ENCODE measurements at places on chromosomes 16 and 17. TPM values are rescaled to one million over a fixed set of nuclear protein-coding genes. Genes with fewer than 3 reads are reported as not detected.

GRCh38 chr16:87375426-87376135 lies 8.0 kb downstream of the FBXO31 start:
- peak; percentile 54 for DNase-seq

NOXO1 gene
- 0.43 TPM for total RNA-seq

DNA sequence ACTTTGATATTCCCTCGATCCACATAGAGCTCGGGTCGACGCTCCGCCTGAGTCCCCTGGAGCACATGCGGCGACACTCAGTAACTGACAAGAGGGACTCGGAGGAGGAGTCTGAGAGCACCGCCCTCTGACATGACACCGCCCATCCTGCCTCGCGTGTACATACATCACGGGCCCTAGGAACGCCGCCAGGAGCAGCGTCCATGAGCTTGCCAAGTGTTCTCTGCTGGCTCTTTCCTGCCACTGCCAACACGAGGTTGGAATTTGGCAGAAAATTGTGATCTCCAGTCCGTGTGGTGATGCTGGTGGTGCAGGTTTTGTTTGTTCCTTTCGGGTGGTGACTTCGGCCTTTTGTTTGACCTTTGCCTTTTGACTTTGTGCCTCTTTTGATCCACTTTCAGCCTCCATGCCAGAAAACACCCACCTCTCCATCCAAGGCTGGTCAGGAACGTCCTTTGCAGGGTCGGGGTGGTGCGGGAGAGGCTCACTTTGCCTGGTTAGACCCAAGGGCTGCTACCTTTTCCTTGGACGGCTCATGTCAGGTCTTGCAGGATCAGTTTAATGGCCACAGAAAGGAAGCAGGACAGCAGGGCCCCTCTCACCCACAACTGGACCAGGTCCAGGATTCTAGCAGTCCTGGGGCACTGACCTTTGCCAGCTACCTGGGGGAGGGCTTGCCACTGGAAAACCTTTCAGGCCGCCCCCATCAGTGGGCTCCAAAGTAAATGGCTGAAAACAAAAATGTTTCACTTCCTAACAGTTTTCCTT lies 27.6 kb downstream of the ELAC2 start:
- no peak for DNase-seq

DNA sequence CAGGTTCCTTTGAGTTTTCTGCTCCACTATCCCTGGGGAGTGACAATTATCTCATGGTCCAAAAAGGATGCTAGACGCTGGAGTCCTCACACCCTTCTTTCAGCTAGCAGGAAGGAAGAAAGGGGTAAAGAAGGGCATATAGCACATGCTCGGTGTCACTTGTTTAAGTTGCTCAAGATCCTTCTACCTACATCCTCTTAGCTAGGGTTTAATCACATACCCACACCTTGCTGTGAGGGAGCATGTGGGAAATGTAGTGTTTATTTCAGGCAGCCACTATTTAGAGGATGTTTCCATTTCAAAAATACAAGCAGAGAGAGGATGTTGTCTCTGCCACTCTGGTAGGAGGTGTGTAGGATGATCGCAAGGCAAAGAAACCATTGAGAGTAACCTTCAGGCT lies 4.5 kb downstream of the PRKCB start:
- DNase-seq: no peak

KRTAP2-3 gene
- total RNA-seq: 6.2 TPM

KRTAP9-8 gene
- not detected for total RNA-seq

DNA sequence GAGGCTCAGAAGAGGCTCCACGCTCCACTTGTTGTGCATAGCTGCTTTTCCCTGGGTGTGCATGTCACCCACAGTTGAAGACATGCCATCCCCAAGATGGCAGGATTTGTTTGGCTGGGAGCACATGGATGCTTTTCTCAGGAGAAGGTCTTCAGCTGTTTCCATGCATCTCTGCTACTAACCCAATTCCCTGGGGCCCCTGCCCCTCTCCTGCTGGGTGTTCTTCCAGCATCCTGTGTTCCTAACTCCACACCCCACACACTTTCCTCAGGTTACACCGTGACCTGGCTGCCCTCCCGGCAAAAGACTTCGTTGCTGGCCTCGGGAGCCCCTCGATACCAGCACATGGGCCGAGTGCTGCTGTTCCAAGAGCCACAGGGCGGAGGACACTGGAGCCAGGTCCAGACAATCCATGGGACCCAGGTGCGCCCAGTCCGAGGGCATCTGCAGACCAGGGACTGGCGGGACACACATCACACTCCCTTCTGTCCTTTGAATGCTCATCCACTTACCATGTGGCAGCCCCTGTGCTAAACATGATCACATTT lies 21.5 kb downstream of the ITGAL start:
- DNase-seq: no peak

- no peak for DNase-seq
These were observed 51.4 kb downstream of the MFSD11 start for GRCh38 chr17:76789235-76789788.

MAP3K14 gene
- 13.2 TPM for total RNA-seq

DNA sequence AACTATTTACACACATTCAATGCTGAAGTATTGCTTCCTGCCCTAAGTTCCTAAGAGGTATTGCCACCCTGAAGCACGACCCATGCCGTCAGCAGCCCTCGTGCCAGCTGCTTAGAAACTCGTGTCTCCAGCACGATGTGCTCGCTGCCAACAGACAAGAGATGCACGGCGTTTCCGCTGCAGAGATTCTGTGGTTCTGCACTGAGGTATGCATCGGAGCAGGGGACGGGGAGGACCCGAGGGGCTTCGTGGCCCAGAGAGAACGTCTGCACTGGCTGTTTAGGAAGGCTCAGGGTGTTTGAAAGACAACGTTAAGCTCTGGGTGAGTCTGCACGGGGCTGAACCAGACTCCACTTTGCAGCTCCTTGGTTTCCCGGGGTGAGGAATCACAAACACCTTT lies 82.7 kb upstream of the CREBBP start:
- DNase-seq: no peak

DNA sequence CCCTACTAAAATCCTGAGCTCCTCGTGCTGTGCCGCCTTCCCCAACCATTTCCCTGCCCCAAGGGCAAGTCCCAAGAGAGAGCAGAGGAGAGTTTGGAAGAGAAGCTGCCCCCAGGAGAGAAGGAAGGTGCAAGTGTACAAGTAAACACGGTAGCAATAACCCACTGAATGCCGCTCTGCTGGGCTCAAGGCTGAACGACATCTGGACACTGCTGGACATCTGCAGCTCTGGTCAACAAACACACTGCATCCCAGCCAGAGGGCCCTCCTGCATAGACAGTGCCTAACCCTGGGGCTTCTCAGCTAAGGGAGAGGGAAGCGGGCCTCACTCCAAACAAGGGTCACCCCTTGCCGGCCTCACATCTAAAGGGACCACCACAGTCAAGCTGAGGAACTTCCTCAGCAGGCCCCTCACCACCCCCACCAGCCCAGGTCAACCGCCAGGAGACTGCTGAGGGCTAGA lies 12.7 kb downstream of the JUP start:
- DNase-seq: no peak

GRCh38 chr17:34817252-34818035 lies 143.8 kb downstream of the CCT6B start:
- DNase-seq: no peak

DNA sequence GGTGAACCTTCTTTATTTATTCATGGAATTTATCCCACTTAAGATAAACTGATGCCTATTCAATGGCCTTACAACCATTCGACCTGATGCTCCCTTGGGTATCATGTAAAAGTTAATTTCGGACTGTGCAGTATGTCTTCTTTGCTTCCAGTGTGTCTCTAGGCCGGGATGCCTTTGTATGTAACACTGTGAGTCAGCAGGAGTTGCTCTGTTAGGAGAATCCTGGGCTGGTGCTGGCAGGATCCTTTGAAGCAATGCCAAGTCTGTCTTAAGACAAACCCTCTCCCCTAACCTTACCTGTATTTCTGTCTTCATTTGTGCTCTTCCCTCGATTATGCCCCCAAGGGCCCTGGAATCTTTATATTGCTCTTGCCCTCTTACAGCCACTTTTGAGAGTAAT lies 37.9 kb upstream of the ABCA8 start:
- peak; percentile 40 for DNase-seq

DNA sequence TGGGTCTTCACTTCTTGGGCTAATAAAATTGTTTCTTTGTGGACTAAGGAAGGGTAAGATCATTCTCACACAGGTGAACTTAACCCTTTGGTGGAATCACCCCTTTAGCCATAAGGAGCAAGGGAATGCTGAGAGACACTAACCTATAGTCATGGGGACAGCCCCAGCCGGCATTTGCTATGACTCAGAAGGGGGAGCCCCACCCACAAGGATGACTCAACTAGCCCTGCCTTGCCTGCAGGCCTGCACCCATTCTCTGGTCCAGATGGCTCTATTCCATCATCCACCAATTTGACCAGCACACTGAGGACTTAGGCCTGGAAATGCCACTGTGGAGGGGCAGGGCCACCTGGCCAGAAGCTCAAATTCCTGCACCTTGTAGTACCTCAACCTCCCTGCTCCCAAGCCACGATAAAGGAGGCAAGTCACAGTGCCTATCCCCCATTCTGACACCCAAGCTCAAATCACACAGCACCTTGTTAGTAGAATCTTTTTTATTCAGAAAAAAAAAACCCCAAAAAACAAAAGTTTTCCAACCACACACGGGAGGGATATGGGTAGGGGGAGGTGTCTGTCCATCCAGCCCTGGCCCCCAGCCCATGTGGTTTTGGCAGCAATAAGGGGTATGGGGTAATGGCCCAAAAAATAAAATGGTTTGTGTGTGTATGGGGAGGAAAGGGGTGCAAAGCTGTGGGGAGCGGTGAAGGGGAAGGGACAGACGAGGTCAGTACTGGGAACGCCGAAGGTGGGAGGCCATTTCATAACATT lies 3.0 kb downstream of the PFN1 start:
- DNase-seq: peak; percentile 92

ITGA2B gene
- total RNA-seq: not detected

CA7 gene
- not detected for total RNA-seq

- DNase-seq: no peak
These were observed 11.7 kb downstream of the LDHD start for GRCh38 chr16:75104836-75105235.

GP1BA gene
- not detected for total RNA-seq

DNA sequence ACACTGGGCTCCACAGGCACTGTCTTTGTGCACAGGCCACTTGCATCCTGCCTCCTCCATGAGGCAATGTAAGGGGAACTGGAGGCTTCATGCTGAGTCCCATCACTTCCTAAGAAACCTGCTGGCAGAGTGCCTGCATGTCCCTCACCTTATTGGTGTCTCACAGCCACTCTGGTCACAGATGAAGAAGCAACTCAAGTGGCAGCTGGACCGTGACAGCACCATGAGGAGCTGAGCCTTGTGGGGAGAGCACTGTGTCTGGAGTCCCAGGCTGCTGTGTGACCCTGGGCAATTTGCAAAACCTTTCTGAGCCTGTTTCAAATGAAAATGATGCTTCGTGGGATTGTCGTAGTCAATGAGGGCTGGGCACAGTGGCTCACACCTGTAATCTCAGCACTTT lies 19.5 kb downstream of the ANKRD40 start:
- no peak for DNase-seq

DNA sequence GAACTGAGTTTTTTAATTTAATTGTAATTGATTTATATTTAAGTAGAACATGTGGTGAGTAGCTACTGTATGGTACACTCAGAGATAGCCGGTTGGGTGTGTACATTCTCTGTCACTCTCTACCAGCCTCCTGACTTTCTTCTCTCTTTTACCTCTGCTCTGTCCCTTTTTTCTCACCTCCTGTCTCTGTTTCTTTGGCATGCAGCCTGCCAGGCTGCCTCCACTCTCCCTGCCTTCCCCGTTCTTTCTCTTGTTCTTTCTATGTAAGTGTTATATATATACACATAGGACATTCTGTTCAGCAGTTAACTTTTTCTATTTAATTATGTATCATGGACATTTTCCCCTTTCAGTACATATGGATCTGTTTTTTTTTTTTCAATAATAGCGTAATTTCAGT lies 50.8 kb downstream of the MRTFB start:
- DNase-seq: no peak

- no peak for DNase-seq
These were observed 1.4 kb upstream of the CEMP1 start for GRCh38 chr16:2532494-2533141.

LDHD gene
- total RNA-seq: not detected

GRCh38 chr16:19083670-19084069 lies 16.3 kb downstream of the COQ7 start:
- DNase-seq: no peak

DNA sequence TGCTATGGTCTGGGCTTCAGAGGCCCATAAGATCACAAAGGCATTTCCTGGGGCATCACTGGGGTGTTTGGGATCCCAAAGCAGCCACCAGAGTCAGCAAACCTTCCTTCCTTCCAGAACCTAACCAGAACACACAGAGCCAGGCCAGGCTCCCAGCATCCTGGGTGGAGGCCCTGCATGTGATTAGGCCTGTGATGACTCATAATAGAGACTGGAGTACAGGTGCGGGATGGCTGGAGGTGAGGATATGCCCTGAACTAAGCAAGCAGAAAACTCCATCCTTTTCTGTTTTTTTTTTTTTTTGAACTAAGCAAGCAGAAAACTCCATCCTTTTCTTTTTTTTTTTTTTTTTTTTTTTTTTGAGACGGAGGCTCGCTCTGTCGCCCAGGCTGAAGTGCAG lies 17.7 kb upstream of the GFOD2 start:
- DNase-seq: peak; percentile 23

- DNase-seq: no peak
These were observed 8.5 kb downstream of the ZFPM1 start for GRCh38 chr16:88461331-88462269.

- peak; percentile 66 for DNase-seq
These were observed 1.3 kb downstream of the FUS start for GRCh38 chr16:31181102-31181830.

DNA sequence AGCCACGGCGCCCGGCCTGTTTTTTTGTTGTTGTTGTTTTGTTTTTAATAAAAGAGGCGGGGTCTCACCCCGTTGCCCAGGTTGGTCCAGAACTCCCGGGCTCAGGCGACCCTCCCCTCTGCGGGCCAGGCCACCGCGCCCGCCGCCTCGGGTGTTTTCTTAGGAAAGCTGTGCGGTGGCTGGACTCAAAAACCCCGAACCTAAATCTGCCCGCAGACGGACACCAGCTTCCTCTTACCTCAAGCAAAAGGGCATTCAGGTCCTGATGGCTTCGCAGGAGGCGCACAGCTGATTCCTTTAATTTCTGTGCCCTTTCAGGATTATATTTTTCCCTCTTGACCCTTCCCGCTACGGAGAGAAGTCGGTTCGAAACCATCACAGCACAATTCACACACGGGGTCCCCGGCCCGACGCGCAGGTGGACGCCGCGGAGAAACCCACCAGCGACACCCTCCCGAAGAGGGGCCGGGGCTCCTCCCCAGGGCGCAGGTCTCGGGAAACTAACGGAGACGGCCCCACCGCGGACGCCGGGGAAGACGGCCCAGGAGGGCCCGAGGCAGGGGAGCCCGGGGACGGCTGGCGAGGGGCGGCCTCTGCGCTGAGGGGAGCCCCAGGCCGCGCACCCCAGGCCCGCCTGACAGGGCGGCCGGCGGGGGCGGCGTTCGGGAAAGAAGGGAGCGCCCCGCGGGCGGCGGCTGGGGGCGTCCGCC lies 653 bp downstream of the FANCA start:
- no peak for DNase-seq

DNA sequence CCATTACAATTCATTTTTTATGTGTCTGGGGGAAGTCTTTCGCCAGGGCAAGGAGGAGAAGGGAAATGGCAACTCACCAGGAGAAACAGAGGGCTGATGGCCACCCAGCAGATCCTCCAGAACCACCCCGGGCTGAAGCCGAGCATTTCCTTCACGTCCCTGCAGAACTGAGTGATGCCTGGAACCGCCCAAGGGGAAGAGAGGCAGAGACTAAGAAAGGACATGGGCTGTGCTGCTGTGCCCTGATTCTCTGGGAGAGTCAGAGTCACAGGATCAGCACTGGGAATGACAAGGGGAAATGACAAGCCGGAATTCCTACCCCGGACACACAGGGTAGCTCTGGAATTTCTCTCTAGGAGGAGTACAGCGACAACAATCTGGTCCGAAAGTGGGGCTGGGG lies 27.8 kb downstream of the SLC6A4 start:
- no peak for DNase-seq

All from HT1080 (cell line).